ENCODE measurements at places on chromosomes 5 and 9. TPM values are rescaled to one million over a fixed set of nuclear protein-coding genes. Genes with fewer than 3 reads are reported as not detected.

DNA sequence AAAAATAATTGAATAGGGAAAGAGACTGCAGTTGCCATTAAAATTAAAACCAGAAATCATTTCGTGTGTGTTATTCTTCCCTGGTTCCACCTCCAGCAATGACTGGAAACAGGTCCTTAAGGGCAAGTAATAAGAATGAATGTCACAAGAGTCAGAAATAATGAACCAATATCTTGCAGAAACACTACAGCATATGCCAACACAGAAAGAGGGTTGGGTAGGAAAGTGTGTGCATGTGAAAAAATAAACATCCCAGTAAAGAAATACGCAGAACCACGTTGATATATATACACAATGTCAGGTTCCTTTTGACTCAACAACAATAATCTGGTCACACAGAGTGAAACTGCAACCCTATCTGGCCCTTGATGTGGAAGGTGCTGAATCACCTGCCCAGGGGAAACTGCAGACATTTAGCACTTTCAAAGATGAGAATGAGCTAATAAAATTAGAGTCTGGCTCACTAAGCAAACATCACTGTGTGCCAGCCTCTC is 15.0 kb downstream of the HMHB1 start:
- H3K36me3 ChIP-seq: no peaks in the 10 kb centered on the region
- DNase-seq: no peak
- H3K27ac ChIP-seq: no peak overlapping the region

DNA sequence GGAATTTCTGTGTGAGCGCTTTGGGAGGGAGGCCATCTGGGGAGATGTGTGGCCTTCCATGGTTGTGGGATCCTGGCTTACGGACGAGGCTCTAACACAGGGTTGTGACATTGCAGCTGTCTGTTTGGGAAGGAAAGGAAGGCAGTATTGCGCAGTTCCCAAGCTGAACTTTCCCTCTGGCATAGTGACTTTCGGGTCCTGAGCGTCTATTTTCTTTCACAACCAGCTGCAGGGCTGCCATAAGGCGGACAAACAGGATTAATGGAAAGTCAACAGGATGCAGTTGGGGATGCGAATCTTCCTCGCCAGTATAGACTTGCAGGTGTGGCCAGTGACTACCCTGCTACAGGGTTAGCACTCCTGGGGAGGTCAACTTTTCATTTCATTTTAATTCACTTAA is 25.9 kb downstream of the CCT5 start:
- DNase-seq: no peak
- H3K27ac ChIP-seq: no peak overlapping the region
- no peaks in the 10 kb centered on the region for H3K27me3 ChIP-seq
- H3K4me3 ChIP-seq: no peak overlapping the region
- H3K4me1 ChIP-seq: no peaks in the 10 kb centered on the region
- H3K36me3 ChIP-seq: no peaks in the 10 kb centered on the region

ANKRD20A1 gene
- total RNA-seq: 1.7 TPM

PCDHB6 gene
- total RNA-seq: 0.76 TPM

TAF11L13 gene
- total RNA-seq: not detected

- DNase-seq: no peak
- H3K27ac ChIP-seq: no peak overlapping the region
- no peaks in the 10 kb centered on the region for H3K4me1 ChIP-seq
- H3K27me3 ChIP-seq: no peaks in the 10 kb centered on the region
- H3K4me3 ChIP-seq: no peak overlapping the region
These were observed 708.0 kb upstream of the FAM174A start for GRCh38 chr5:99827136-99827535.

GRCh38 chr5:73796164-73797131 is 170.5 kb downstream of the ARHGEF28 start:
- H3K36me3 ChIP-seq: no peaks in the 10 kb centered on the region
- H3K4me1 ChIP-seq: peaks cover 13% of the 10 kb centered on the region
- no peak overlapping the region for H3K4me3 ChIP-seq
- DNase-seq: no peak
- H3K27me3 ChIP-seq: no peaks in the 10 kb centered on the region

DNA sequence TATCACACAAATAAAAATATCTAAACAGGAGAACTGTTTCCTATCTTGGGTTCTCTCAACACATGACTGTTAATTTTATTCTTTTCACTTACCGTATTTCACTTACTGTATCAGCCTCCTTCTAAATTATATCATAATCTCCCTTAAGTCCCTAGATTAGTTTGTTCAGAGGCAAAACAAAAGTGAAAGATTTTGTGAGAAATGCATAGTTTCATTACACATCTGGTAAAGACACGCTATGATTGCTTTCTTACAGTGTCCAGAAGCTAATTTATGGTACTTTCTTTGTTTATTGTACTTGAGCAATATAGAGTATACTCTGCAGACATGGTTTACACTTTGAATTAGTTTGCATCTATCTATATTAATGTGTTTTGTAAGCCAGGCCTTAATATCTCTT is 159.7 kb upstream of the TLX3 start:
- no peak overlapping the region for H3K4me3 ChIP-seq
- no peaks in the 10 kb centered on the region for H3K36me3 ChIP-seq
- H3K27me3 ChIP-seq: no peaks in the 10 kb centered on the region
- no peak for DNase-seq
- no peak overlapping the region for H3K27ac ChIP-seq
- H3K4me1 ChIP-seq: no peaks in the 10 kb centered on the region

RAB3C gene
- 0.08 TPM for total RNA-seq

DNA sequence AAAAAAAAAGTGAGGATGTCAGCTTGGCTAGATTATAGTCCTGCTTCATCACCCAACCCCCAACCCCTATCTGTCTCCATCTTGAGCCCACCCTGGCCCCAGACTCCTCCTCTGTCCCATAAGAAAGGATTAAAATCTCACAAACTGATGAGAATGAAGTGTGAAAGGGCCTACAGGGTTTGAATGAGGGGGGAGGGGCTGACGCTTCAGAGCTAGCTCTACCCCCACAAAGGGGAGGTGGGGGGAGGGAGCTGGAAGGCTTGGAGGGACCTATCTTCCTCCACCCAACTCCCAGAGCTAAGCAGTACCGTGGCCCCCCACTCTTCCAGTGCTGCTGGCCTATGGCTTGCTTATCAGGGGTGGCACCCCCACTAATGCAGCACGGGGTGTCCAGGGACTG is 43.7 kb upstream of the HAND1 start:
- DNase-seq: no peak
- H3K4me1 ChIP-seq: peaks cover 11% of the 10 kb centered on the region
- peaks cover 25% of the 10 kb centered on the region for H3K27me3 ChIP-seq

- H3K27me3 ChIP-seq: no peaks in the 10 kb centered on the region
- peaks cover 5% of the 10 kb centered on the region for H3K4me1 ChIP-seq
- H3K27ac ChIP-seq: no peak overlapping the region
- peak; percentile 71 for DNase-seq
- H3K4me3 ChIP-seq: no peak overlapping the region
- H3K36me3 ChIP-seq: no peaks in the 10 kb centered on the region
These were observed 136.1 kb upstream of the CLINT1 start for GRCh38 chr5:157994906-157995519.

DNA sequence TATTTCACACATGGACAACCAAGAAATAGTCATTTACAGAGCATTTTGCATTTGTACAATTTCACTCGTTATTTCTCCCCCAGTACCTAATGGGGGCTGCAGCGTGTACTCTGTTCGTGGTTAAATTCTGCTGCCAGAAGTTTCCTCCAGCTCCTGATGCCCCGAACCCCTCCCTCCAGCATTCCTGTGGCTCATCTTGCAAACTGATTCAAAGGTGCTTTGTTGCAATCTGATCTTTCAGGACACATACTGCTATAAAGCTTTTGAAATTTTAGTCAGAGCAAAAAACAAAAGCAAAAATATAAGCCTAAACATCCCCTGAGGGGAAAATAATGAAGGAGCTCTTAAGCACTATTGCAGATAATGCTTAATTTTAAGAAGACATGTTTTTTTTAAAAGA is 27.7 kb downstream of the UBLCP1 start:
- no peak for DNase-seq
- H3K27me3 ChIP-seq: no peaks in the 10 kb centered on the region
- H3K27ac ChIP-seq: no peak overlapping the region

DNA sequence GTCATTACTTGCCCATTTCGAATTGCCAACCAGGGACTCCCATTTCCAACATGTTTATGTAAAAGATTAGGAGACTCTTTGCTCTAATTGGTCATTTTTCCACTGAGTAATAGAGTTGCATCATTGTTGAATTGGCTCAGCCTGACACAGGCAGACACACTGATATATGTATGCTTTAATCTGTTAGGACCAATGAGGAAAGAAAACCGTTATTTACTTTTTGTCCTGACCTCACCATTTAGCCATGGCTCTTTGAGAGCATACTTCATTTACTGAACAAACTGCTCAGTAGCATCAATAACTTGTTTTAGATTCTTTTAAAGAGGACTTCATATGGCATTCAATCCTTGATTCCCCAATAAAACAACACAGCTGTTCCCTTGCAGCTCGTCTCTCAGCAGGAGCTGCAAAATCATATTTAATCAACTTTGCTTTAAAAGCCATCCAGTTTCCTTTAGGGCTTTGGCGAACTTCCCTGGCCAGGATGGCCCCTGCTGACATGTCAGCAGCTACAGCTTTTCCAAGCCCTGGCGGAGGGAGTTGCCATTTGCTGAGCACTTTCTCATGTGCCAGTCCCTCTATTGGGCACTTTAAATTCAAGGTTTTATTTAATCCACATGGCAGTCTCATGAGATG is 251.5 kb upstream of the TNC start:
- no peak overlapping the region for H3K4me3 ChIP-seq
- peaks cover 9% of the 10 kb centered on the region for H3K4me1 ChIP-seq
- no peak for DNase-seq

- no peaks in the 10 kb centered on the region for H3K36me3 ChIP-seq
- no peaks in the 10 kb centered on the region for H3K4me1 ChIP-seq
- no peak for DNase-seq
- no peak overlapping the region for H3K4me3 ChIP-seq
These were observed 9.7 kb upstream of the RIOK2 start for GRCh38 chr5:97192580-97193354.

DNA sequence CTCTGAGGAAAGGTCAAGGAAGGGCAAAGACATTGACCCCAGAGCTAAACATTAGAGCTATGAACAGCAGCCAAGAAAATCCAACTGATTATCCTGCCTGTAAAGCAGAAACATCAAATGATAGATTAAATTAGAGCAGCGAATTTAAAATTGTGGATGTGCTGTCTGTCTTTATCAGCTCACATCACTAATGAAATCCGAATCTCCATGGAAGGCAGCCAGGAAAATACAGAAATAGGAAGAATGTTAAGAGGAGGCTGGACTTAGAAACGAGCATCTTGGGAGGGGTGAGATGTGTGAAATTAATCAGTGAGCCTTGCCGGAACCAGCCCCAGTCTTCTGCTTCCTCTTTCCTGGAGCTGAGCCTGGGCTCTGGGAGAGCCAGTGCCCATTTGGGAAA is 191.0 kb downstream of the PJA2 start:
- no peak overlapping the region for H3K4me3 ChIP-seq
- no peaks in the 10 kb centered on the region for H3K27me3 ChIP-seq
- H3K36me3 ChIP-seq: no peaks in the 10 kb centered on the region
- no peaks in the 10 kb centered on the region for H3K4me1 ChIP-seq

DNA sequence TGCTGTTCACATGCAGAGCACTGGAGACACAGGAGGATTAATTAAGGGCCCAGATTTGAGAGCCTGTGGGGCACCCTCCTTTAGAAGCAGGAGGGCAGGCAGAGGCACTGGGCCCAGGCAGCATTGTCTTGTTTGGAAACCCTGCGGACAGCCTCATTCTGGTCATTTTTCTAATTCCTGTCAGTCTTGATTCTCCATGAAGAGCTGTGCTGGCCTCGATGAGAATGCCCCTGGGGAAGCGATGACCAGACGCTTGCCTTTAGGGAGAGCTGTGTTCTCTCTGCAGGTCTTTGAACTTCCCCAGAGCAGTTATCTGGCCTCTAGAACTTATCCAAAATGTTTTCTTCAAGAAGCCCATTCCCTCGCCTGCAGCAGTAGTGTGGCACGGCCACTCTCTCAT is 117.8 kb upstream of the PTCH1 start:
- H3K4me3 ChIP-seq: no peak overlapping the region
- DNase-seq: no peak
- no peaks in the 10 kb centered on the region for H3K36me3 ChIP-seq
- no peaks in the 10 kb centered on the region for H3K27me3 ChIP-seq
- H3K4me1 ChIP-seq: no peaks in the 10 kb centered on the region

NMUR2 gene
- not detected for total RNA-seq

- no peak for DNase-seq
- H3K36me3 ChIP-seq: no peaks in the 10 kb centered on the region
- no peak overlapping the region for H3K27ac ChIP-seq
- no peaks in the 10 kb centered on the region for H3K27me3 ChIP-seq
These were observed 39.8 kb downstream of the CYSTM1 start for GRCh38 chr5:140214831-140215230.

GABRA6 gene
- not detected for total RNA-seq

- H3K36me3 ChIP-seq: no peaks in the 10 kb centered on the region
- no peaks in the 10 kb centered on the region for H3K27me3 ChIP-seq
- no peaks in the 10 kb centered on the region for H3K4me1 ChIP-seq
These were observed 114.2 kb upstream of the ITGA1 start for GRCh38 chr5:52673495-52673894.

- H3K36me3 ChIP-seq: peaks cover 5% of the 10 kb centered on the region
- H3K27ac ChIP-seq: peak overlapping the region; percentile 22
- peaks cover 57% of the 10 kb centered on the region for H3K4me1 ChIP-seq
- no peak for DNase-seq
These were observed 8.8 kb downstream of the TNIP1 start for GRCh38 chr5:151071848-151072629.

DNA sequence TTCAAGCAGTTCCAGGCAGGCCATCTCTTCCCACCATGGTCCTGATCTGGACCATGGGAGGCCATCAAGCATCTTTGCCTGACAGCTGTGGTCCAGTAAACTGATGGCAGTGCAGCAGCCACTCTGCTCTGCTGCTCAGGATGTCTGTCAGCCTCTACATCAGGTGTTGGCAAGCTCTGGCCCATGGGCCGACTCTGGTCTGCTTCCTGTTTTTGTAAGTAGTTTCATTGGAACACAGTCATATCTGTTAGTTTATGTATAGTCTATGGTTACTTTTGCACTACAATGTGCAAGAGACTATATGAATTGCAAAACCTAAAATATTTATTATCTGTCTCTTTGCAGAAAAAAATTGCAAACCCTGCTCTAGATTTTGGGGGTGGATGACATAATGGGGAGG is 225.0 kb downstream of the KCTD16 start:
- no peak for DNase-seq
- no peaks in the 10 kb centered on the region for H3K4me1 ChIP-seq
- no peak overlapping the region for H3K27ac ChIP-seq
- H3K27me3 ChIP-seq: no peaks in the 10 kb centered on the region
- no peak overlapping the region for H3K4me3 ChIP-seq
